ENCODE measurements at places on chromosomes 4 and X.
A peak's percentile ranks its signal among the peaks of the same experiment; 100 is the strongest.

DNA sequence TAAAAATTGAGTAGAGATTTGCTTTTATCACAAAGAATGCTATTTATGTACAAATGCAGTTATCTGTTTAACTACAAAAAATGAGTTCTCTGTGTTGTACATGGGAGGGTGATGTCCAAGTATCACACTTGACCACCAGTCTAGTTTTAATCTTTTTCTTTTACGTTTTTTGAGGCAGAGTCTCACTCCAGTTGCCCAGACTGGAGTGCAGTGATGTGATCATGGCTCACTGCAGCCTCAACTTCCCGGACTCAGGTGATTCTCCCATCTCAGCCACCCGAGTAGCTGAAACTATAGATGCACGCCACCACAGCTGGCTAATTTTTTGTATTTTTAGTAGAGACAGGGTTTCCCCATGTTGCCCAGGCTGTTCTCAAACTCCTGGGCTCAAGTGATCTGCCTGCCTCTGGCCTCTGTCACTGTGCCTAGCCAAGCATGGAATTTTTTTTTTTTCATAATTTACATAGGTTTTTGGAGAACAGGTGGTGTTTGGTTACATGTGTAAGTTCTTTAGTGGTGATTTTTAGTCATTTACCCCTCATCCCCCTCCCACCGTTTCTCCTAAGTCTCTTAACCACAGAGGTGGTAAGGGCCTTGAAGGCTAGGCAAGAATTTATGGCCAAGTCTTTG is 47.9 kb upstream of the RPA4 start:
- no peak for DNase-seq

DNA sequence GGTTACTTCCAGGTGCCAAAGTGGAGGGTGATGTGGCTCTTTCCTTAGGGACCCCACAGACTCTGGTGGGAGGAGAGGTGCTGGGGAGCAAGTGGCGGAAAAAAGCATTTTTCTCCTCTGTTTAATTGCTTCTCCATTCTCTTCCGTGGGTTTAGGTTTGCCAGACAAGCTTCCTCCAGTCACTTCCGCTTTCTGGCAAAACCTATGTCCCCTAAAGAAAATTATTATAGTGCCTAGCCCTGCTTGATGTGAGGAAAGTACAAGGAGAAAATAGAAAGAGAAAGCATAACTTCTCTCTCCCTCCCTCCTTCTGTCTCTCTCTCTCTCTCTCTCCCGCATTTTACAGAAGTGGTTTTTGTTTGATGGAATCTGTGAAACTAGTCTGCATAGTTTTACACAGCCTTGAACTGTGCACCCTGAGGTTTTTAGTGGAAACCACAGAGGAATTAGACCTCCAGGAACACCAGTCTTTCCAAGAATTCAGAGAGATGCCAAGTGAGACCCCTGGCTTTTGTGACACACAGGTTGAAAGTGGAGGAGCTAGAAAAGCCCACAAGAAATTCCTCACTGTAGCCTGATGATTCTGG is 231.1 kb upstream of the ANXA3 start:
- DNase-seq = peak; percentile 44

DNA sequence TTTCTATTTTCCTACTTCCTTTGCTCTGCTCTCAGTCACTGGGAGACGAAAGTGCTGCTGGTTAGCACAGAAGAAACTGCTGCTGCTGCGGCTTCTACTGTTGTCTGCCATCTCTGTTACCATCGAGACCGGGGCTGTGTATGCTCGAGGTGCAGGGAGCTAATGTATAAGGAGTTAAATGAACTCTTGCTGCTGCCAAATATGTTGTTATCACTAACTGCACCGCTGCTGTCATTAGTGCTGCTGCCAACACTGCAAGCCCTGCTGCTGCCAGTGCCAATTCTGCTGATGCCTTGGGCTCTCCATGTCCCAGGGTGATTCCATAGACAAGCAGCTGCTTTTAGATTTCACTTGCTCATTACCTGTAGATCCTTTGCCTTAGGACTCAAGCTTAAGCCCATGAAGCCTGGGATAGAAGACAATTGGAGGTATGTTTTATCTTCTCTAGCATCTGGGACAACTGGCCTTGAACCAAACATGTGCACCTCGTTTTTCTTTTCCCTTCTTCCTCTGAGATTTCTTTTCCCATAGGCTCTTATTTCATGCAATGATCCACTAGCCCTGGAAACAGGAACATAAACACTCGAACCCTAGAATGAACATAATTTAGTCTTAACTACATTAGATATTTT is 107.8 kb downstream of the CCSER1 start:
- DNase-seq = no peak

DNA sequence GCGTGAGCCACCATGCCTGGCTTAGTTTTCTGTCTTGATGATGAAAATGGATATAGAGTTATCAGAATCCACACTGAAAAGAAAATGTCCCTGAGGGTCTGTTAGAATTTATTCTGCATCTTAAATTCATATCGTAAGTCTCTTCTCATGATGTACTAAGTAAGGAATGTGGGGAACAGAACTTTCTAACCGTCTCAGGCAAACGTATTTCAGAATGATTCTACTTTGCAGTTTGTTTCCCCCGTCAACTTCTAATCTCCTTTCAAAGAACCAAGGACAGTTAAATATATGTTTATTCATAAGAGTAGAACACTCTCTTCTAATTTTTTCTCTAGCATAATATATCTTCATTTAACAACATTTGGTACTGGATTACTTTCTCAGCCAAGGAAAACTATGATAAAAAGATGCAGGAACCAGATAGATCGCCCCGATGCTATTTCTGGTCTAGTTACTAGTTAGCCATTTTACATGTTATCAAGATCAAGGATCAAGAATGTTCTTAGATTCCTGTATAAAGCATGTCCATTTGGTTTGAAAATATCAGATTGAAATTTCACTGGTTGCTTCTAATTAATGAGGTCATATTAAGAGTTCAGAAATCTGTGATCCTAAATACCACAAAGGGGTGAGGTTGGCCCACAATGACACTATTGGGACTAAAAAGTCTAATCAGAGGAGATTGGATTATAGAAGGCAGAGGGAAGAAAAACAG is 49.5 kb downstream of the METTL14 start:
- DNase-seq = no peak

DNA sequence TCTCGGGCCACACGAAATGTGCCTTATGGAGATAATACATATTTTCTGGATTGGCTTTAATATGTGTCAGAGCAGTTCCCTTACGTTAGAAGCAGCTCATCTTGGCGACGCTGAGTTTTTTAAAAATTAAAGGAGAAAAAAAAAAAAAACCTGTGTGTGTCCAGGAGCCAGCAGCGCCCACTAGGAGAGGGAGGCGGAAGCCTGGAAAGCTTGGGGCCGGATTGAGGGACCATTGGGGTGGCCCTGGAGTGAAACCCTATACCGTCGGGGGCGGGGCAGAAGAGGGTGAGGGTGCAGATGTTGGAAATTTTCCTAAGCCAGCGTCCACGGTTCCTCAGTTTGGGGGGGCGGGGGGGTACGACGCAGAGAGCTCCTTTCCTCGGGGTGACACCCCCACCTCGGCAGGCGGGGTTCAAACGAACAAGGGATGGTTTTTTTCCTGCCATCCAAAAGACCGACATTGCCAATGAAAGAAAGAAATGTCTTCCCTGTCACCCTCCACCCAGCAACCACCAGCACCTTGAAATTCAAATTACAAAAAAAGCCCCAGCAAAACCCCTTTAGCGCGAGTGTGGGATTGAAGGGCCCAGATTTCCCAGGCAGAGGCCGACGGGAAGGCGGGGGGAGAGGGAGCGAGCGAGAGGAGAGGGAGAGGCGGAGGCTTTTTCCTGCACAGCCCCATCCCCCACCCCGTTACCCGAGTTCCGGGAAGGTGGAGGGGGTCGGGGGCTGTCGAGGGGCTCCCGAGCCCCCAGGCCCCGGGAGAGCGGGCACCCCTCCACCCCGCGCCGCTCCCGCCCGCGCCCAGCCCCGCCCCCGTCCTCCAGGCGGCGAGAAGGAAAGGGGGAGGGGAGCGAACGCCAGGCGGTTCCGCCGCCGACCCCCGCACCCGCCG is 859 bp downstream of the SMARCA1 start:
- DNase-seq = peak; percentile 48

- DNase-seq = no peak
Observed at GRCh38 chr4:123419885-123420755, 23.5 kb downstream of the SPRY1 start.
